Femur (tissue), 1 donor: ENCODE measurements at places on chromosomes 1 and 21.

DNA sequence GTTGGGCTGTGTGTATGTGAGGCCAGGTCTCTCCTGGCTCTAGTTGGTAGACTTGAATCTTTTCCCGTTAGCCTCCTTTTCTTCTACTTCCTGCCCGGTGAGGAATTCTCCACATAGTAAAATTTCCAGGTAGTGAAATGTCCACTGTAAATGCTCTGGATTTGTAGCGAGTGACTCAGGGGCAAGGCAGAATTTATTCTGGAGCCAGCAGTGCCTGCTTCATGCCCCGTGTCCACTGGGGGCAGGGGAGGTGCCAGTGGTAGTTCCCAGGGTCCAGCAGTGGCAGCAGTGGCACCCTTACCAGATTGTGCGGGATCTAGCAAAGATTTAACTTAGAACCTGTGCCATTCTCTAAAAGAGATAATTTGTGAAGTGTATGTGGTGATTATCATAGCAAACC lies 74.5 kb upstream of the USP24 start:
- no peak for DNase-seq

DNA sequence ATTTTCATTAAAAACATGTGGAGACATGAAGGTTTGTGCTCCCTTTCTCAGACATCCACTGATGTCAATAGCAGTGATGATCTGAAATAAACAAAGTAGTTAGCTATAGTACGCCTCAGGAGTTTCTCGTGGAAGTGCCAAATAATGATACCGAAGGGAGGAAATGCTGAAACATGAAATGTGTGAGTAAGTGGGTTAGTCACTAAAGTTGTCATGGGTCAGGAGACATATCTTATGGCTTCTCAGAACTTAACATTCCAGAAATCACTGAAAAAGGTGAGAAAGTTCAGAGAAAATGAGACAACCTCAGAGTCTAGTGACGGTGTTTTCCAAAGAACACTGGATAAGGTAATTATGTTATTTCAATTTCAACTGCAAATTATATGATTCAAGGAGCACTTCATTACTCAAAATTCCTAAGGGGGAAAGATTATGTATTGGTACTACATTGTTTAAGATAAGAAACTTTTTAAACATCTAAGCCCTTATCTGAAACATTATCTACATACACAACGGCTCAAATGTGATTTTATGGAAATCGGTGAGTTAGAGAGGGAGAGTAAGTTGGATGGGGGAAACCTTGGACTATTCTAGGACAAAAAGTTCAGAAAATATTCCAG lies 20.6 kb downstream of the NIBAN1 start:
- no peak for DNase-seq

GRCh38 chr1:100557606-100557953 lies 19.6 kb downstream of the GPR88 start:
- peak; percentile 23 for DNase-seq

DNA sequence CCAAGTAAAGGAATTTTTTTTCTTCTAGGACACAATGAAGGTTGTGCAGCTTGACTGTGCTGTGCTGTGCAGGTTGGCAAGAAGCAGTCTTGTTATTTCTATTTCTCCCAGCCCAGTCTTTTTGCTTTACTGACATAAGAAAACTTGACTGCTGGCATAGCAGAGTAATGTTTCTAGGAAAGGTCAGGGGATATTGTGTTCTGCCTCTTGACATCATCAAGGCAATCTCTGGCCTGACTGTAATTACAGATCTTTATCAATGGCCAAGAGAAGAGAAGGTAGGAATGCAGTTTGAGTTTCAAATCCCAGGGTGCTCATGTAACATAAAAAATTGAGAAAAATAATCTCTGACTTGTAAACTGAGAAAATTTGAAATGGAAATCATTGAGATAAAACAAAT lies 226.3 kb upstream of the ADGRL4 start:
- no peak for DNase-seq

DNA sequence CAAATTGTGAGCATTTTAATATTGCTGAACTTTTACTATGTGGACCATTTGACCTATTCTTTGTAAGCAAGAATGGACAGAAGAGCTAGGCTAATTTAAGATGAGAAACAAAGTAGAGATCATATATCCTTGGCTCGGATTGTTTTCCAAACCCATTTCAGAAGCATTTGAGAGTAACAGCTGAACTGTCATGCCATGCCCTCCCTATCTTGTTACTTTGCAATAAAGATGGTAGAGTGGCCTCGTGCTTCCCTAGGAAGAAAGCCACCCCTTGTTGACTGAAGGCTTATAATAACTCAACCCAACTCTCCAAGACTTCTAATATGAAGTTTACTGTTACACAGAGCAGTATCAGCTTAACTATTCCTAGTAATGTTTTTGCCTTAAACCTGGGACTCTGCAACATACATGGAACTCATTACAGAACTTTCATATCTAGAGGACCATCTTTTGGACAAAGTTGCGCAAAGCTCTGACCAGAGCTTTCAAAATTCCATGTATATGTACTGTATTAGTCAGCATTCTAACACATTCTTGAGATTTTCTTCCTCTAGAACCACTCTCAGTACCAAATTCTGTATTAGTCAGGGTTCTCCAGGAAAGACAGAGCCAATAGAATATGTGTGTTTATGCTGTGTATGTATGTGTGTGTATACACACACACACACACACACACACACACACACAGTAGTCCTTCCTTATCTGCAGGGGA lies 68.7 kb downstream of the ADAMTS1 start:
- DNase-seq = no peak

GRCh38 chr1:223308136-223308535 lies 55.8 kb downstream of the SUSD4 start:
- no peak for DNase-seq

DNA sequence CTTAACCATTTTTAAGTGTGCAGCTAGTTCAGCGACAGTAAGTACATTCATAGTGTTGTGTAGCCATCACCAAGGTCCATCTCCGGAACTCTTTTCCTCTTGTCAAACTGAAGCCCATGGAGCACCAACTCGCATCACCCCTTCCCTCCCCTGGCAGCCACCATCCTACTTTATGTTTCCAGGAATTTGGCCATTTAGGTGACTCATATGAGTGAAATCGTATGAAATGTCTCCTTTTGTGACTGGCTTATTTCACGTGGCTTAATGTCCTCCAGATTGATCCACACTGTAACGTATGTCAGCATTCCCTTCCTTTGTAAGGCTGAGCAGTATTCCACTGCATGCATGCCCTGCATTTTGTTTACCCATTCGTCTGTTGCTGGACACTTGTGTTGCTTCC lies 2.5 kb downstream of the COL6A2 start:
- peak; percentile 20 for DNase-seq

DNA sequence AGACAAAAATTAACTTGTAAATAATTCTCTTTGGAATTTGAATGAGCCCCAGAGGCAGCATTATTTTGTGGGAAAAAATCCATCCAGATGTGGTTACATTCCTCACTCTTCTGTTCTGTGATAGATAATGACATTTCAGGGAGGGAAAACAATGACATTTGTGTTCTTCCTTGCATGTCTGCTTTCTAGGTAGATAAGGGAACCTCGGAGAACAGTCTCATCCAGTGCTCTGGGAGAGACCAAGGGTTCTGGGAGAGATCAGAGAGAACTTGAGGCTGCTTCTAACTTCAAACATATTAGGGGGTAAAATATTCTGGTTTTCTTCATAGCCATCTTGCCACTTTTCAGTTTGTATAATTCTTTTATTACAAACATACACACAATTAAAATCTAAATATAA lies 269.2 kb downstream of the NEGR1 start:
- no peak for DNase-seq

- DNase-seq = no peak
Measured at GRCh38 chr1:226480461-226480860, 68.1 kb upstream of the STUM start.

DNA sequence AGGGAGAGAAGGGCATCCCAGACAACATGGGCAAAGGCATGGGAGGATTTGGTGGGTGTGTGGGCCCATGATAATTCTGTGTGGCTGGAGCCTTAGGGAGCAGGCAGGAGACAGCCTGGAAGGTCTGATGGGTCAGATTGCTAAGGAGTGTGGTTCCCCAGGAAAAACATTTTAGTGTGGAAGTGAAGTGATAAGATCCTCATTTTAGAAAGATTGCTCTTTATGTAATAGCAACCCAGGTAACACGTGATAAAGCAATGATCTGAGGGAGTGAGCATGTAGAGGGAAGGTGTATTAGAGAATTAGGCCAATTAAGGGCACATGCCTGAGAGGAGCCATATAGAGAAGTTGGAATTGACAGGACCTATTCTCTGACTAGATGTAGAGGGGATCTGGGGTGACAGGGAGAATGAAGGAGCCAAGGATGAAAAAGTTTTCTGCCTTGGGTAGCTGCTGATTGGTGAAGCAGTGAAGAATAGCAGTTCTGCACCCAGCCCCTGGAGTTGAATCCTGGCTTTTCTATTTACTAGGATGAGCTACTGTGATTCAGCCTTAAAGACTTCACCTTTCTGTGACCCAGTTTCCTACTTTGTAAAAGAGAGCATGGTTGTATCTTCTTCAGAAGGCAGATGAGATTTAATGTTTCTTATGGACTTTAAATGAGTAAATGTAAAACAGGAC lies 18.7 kb upstream of the SLAMF6 start:
- no peak for DNase-seq

DNA sequence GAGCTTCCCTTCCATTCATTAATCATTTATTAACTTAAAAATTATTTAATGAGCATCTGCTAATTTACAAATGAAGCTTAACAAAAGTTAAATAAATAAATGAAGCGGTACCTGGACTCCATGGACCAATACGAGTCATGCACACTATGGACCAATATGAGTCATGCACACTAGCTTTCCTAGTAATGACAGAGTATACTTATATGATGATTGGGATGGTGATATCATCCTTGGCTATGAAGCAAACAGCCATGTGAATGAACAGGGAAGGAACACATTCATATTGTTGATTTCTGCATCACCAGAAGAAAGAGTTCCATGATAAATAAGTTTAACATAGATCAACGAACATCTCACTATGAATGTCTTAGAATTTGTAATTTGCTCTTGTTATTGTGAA lies 109.9 kb downstream of the SPAG17 start:
- DNase-seq = no peak

- DNase-seq = no peak
Measured at GRCh38 chr1:88877382-88877825, 14.0 kb downstream of the GTF2B start.

GRCh38 chr1:61482170-61482734 lies 242.7 kb downstream of the TM2D1 start:
- no peak for DNase-seq

GRCh38 chr21:43827015-43827611 lies 37.7 kb downstream of the RRP1 start:
- DNase-seq = peak; percentile 66

GRCh38 chr1:205318231-205318991 lies 3.1 kb downstream of the NUAK2 start:
- DNase-seq = no peak

DNA sequence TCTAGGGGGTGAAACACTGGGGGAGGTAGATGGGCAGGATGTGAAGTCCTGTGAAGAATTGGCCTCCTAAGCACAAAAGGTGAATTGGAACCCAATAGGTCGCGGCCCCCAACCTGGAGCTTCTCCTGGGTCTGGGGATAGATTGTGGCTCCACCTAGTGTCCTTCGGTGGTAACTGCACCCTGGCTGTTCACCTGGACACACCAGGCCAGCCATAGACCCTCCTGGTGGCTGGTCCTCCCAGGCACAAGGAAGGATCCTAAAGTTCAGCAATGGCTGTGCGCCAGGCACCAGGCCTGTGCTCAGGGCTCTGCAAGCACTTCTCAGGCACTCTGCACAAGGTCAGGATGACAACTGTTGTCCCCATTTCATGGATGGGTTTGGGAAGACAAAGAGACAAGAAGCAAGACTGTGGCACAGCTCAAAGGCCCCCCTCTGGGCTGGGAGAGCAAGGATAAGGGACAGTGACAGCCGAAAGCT lies 13.5 kb downstream of the ESPN start:
- peak; percentile 67 for DNase-seq

DNA sequence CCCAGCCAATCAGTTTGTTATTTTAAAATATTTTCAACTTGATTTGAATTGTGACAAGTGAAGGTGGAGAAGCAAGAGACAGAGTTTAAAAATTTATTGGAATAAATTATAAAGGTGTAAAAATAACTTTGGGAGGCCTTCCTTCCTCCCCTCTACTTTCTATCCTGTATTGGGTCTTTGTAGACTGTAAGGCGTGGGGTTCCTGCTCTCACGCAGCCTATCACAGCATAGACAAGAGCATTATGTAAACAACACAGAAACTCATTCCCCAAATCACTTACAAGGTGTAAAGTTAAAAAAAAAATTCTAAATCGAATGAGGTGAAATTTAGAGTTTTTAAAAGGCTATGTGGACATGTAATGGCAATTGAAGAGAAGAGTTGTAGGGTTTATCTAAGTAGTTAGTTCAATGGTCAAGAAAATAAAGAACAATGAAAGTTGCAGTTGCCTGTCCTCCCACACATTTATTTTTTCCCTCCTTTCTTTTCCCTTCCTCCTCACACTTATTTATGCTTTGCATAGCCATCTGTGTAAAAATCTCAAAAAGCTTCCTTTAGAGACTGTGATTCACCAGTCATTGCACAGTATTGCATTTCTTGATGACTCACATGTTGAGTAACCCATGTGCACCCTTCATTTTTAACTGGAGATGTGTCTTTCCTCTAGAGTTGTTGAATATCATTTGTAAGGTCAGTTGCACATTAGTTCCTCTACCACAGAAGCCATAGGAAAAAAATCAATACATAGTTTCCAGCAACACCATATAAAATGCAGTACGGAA lies 242.2 kb downstream of the PTPRC start:
- no peak for DNase-seq

GRCh38 chr1:9028921-9029705 lies 2.9 kb upstream of the SLC2A7 start:
- no peak for DNase-seq

DNA sequence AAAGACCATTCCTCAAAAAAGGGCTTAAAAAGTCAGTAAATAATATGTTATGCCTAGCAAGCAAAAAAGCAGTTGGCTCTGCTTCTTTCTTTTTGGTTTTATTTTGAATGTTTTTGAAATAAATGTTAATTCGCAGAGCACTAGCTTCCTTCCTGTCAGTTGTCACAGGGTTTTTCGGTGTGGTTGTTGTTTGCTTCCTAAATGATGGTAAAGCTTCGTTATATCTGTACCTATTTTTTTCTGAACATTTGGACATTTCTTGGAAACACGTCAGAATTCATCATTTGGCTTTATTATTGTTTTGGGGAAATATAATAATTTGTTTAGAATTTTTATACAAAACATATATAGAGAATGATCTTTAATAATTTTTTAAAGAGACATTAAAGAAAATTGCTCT lies 351.9 kb upstream of the SGIP1 start:
- DNase-seq = no peak

GRCh38 chr1:173532237-173532636 lies 55.1 kb downstream of the PRDX6 start:
- no peak for DNase-seq

- DNase-seq = no peak
Measured at GRCh38 chr1:157081707-157082106, 17.9 kb downstream of the ETV3L start.

GRCh38 chr1:33433509-33434362 lies 2.8 kb upstream of the PHC2 start:
- DNase-seq = peak; percentile 53

- DNase-seq = peak; percentile 80
Measured at GRCh38 chr1:94873520-94874351, 53.2 kb downstream of the CNN3 start.
